Hair follicular keratinocyte (primary cell): ENCODE measurements at places on chromosomes 4 and X. TPM values are rescaled to one million over a fixed set of nuclear protein-coding genes. Genes with fewer than 3 reads are reported as not detected.

TCEAL7 gene
- total RNA-seq: 7.6 and 9.9 TPM in 2 replicates

OPHN1 gene
- 2.5 TPM in 2 replicates for total RNA-seq

CABS1 gene
- total RNA-seq: not detected in 2 replicates

KLB gene
- 0.08 TPM in 1 of 2 replicates, not detected in the other for total RNA-seq

FAM9C gene
- total RNA-seq: not detected in 2 replicates

ARHGAP36 gene
- not detected in 2 replicates for total RNA-seq

AFF2 gene
- total RNA-seq: not detected in 2 replicates

AMOT gene
- 0.08 and 0.23 TPM in 2 replicates for total RNA-seq

HMX1 gene
- total RNA-seq: not detected in 2 replicates

CFAP47 gene
- not detected in 2 replicates for total RNA-seq

BEX2 gene
- 13.8 and 24.0 TPM in 2 replicates for total RNA-seq

RTL9 gene
- total RNA-seq: 0.04 and 0.08 TPM in 2 replicates

MSX1 gene
- 0.08 and 1.1 TPM in 2 replicates for total RNA-seq

HTR2C gene
- total RNA-seq: not detected in 2 replicates

PRR32 gene
- not detected in 2 replicates for total RNA-seq

ADH1B gene
- total RNA-seq: not detected in 2 replicates

RASGEF1B gene
- total RNA-seq: 0.53 and 2.3 TPM in 2 replicates

STATH gene
- total RNA-seq: not detected in 2 replicates

ASB11 gene
- not detected in 2 replicates for total RNA-seq

ASMT gene
- total RNA-seq: not detected in 2 replicates

ATOH1 gene
- not detected in 2 replicates for total RNA-seq

STAP1 gene
- not detected in 2 replicates for total RNA-seq

HERC3 gene
- 15.3 and 20.8 TPM in 2 replicates for total RNA-seq

PDZD4 gene
- total RNA-seq: 0.04 TPM in 1 of 2 replicates, not detected in the other

SETD7 gene
- 22.9 and 26.6 TPM in 2 replicates for total RNA-seq

ARL9 gene
- total RNA-seq: 0.04 and 0.08 TPM in 2 replicates

GPRASP3 gene
- 0.62 and 1.9 TPM in 2 replicates for total RNA-seq

KCND1 gene
- 0.23 and 0.47 TPM in 2 replicates for total RNA-seq

SMPX gene
- total RNA-seq: not detected in 2 replicates

USP51 gene
- total RNA-seq: 0.38 and 0.39 TPM in 2 replicates

CFP gene
- total RNA-seq: not detected in 2 replicates

TLL1 gene
- 3.7 and 9.5 TPM in 2 replicates for total RNA-seq

LPAR4 gene
- total RNA-seq: not detected in 2 replicates

QRFPR gene
- 0.55 and 3.5 TPM in 2 replicates for total RNA-seq

HSFX1 gene
- 0.08 TPM in 2 replicates for total RNA-seq

DCAF8L2 gene
- total RNA-seq: not detected in 2 replicates

SLC34A2 gene
- total RNA-seq: not detected in 2 replicates

SUPT20HL2 gene
- not detected in 2 replicates for total RNA-seq

GLRA3 gene
- not detected in 2 replicates for total RNA-seq

ADGRL3 gene
- under 0.01 TPM in 1 of 2 replicates, not detected in the other for total RNA-seq

GABRE gene
- total RNA-seq: 9.4 and 10.5 TPM in 2 replicates

GSX2 gene
- total RNA-seq: not detected in 2 replicates

CLDN34 gene
- total RNA-seq: not detected in 2 replicates

MXD4 gene
- 18.6 and 39.8 TPM in 2 replicates for total RNA-seq
